ENCODE measurements at places on chromosomes 13 and 19.

GRCh38 chr19:50239921-50240590 lies 36.6 kb downstream of the MYH14 start:
- DNase-seq, result no peak

- peak; percentile 23 for DNase-seq
Measured at GRCh38 chr19:45863840-45864628, at the start of gene FOXA3. TSS of gene FOXA3 (plus strand) at chr19:45864326. CDS start at chr19:45864457, 131 bp downstream.

DNA sequence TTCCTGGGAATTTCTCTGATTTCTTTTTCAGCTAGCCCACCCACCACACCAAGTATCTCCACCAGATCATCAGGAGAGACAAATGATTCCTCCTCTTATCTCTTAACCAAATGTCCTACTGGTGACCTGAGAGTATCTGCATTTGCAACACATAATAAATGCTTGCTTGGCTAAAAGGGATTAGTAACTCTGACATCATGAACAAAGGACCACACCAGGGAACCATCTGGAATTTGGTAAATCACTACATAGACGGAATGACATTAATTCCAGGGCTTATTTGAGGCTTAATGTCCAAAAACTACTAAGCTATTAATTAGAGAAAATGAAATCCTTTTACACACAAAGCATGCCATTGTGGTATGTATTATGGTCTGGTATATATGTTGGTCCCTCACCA lies 139.0 kb downstream of the RAP2A start:
- no peak for DNase-seq

- no peak for DNase-seq
Measured at GRCh38 chr13:97366172-97366688, 67.7 kb upstream of the RAP2A start.

GRCh38 chr13:96772426-96772825 lies 221.8 kb downstream of the OXGR1 start:
- DNase-seq, result no peak
